WERI-Rb-1 (cell line): ENCODE measurements at places on chromosomes 2 and 18.

DNA sequence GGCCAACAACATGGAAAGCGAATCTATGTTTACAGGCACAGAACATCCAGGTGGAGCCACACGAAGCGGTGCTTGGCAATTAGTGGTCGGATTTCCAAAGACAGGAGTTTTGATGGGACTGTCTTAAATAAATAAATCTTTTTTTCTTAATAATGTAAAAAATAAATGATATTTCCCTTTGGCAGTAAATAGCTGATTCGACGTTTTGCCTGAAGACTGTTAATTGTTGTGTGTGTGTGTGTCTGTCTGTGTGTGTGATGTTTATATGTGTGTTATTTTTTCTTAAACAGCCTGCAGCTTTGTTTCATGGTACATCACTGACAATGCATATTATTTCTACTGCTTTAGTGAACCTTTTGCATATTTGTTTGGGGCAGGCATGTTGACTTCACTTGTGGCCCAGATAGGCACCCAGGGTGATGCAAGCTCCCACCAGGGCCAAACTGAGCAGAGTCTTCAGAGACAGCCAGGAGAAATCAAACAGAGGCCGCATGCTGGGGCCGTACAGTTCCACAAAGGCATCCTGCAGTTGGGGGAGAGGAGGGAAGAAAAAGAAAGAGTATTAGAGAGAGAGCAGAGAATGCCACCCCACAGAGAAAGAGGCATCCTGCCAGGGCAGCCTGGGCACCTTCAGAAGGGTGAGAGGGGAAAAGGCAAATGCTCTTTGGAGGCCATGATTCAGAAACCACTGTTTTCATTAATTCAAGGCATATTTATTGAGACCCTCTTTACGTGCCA lies 191.2 kb downstream of the BCL2 start:
- no peak for DNase-seq

- no peak for DNase-seq
These were observed 22.1 kb upstream of the TNS1 start for GRCh38 chr2:218024871-218025270.

DNA sequence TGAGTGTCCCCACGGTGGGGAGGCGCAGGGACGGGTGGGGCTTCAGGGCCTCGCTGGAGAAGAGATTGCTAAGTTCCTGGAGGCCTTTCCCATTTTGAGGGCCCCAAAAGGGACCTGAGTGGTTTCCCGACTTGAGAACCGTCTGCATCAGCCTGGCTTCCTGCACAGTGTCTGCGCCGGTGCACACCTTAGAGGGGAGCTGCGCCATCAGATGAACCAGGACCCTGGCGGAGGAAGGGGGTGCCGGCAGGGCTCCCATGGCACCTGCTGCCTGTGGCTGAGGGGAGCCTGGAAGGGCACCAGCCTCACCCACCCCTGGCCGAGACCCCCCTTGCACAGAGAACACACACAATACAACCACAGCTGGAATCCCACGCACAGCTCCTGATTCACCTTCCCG lies 465.1 kb upstream of the MYT1L start:
- no peak for DNase-seq

GRCh38 chr2:157459486-157459885 lies 15.6 kb upstream of the CYTIP start:
- DNase-seq: no peak

- DNase-seq: peak; percentile 70
These were observed 34.6 kb downstream of the TGFBRAP1 start for GRCh38 chr2:105294844-105295481.
